Activated CD8-positive, alpha-beta memory T cell treated with anti-CD3 and anti-CD28 coated beads for 1 hour (primary cell): ENCODE measurements at places on chromosomes 13 and 19.

DNA sequence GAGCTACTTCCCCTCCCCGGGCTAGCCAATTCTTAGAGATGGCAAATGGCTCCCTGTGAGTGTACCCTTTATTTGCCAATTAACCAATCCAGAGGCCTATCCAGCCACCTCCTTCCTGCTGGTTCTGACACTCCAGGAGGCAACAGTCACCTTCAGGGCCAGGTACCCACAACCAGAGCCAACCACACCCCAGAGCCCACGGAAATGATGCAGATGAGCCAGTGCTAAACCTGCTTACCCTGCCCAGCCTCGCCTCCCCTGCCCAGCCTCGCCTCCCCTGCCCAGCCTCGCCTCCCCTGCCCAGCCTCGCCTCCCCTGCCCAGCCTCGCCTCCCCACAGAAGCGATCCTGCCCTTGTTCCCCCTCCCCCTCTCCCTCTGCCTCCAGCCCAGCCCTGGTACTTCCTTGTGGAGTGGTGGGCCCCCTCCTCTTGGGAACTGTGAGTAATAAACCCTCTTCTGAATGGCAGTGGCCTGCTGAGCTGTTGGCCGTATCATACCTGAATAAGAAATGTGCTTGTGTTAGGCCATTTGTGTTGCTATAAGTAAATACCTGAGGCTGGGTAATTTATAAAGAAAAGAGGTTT is 173.8 kb upstream of the RNF113B start:
- no peak for DNase-seq

- DNase-seq: no peak
Observed at GRCh38 chr13:99265162-99265800, 7.1 kb upstream of the GPR18 start.

DNA sequence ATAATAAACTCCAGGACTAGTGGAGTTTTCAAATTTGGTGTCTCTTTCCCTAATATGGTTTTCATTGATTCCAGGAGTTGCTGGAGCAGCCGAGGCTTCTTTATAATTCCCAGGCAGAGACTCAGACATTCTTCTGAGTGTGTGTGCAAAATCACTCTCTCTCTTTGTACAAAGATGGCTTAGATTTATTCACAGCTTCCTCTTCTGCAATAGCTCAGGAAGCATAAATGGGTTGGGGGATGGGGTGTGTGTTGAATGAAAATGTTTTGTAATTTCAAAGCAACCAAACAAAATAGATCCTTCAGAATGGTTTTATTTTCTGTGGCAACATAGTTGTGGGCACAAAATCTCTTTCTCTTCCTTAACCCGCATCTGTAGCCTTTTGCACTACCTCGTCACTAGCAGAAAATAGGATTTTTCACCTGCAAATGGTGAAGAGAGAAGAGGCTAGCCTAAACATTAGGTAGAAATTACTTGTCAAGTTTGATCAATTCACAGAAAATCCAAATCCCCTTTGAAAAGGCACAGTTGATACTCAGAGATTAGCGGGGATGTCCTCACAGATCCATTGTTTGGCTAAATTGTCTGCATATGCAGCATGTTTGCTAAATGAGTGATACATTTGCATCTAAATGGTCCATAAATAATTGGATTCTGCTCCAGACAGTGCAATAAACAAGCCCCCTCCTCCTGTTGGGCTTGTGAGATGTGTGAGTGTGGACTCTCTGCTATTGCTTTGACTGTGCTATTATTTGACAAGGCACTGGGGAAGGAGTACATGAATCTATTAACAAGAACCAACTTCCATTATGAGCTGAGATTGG is 66.7 kb downstream of the CBY2 start:
- DNase-seq: no peak

DNA sequence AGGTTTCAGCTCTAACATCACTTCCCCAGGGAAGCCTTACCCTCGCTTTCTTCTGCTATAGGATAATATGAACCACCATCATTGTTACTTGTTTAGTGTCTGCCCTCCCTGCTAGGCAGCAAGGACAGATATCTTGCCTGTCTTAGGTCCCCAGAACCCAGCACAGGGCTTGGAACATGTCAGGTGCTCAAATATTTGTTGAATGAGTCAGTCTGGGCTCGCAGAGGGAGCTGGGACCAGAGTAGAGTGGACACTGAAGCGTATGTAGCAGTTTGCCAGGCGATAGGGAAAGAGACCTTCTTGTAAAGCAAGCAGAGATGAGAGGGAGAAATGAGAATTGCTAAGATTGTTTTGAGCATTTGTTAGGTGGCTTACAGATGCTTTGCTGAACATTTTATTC is 11.7 kb downstream of the BCKDHA start:
- DNase-seq: no peak

DNA sequence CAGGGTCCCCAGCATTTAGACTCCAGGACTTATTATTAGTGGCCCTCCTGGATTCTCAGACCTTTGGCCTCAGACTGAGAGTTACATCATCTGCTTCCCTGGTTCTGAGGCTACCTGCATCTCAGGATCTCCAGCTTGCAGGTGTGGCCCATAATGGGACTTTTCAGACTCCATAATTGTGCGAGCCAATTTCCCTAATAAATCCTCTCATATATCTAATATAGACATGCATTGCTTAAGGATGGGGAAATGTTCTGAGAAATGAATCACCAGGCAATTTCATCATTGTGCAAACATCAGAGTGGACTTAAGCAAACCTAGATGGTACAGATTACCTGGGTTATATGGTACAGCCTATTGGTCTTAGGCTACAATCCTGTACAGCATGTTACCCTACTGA is 116.5 kb upstream of the FBXL3 start:
- DNase-seq: no peak

DNA sequence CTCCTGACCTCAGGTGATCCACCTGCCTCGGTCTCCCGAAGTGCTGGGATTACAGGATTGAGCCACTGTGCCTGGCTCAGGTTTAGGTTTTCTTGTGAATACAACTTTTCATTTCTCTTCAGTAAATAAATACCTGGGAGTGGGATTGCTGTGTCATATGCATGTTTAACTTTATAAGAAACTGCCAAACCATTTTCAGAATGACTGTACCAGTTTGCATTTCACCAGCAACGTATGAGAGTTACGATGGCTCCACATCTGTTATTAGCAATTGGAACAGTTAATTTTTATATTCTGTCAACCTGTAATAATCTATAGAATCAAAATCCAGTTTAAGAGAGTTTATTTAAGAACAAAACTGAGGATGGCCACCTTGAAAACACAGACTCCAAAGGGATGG is 52.2 kb downstream of the TEX26 start:
- DNase-seq: no peak

DNA sequence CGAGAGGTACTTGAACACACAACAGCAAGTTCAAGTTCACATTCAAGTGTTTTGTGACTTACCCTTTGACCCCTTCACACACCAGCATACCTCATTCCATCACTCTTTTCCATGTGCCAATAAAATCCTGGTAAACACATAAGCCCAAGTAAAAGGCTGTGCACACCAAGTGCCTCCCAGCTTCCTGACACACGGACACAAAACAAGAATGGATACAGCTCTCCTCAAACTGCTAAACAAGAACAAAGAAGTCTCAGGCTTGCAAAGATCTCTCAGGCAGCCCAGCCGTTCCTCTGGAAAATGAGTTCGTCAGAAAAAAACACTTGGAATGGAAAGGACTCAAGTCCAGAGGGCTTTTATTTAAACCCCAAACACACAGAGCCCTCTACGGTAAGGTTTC is 83.7 kb downstream of the NUFIP1 start:
- DNase-seq: no peak

DNA sequence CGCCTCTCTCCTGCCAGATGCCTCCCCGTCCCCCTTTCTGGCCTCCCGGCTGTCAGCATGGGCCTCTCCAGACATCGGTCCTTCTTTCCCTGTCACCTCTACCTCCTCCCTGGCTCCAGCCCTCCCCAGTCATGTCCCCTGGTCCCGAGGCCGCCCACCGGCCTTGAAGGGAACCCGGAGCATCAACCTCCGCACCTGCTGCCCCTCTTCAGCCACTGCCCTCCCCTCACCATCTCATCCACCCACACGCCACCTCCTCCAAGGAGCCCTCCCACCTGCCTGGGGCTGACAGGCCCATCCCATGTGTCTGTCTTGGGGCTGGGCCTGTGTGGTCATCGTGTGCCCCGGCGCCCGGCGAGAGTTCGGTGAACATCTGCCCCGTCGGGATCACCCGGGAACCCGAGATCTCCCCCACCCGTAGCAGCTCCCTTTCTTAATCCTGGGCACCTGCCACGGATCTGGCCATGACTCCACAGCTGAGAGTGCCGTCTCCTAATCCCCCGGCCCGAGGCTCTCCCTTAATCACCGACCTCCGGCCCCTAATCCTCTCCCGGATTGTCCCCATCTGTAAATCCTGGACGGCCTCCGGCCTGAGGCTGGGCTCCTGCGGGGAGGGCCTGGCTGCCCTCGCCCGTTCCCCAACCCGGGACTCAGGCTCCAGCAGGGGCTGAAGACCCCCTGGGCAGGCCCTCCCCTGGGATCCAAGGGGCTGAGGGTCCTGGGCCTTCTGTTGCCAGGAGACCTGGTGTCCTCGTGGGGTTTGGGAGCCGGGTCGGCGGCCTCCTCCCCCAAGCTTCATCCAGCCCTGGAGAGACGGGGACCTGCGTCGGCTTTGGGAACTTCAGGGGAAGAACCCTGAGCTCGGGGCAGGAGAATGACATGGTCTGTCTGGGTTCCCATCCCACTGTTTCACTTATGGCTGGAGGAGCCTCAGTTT is 5.9 kb downstream of the HCN2 start:
- no peak for DNase-seq

DNA sequence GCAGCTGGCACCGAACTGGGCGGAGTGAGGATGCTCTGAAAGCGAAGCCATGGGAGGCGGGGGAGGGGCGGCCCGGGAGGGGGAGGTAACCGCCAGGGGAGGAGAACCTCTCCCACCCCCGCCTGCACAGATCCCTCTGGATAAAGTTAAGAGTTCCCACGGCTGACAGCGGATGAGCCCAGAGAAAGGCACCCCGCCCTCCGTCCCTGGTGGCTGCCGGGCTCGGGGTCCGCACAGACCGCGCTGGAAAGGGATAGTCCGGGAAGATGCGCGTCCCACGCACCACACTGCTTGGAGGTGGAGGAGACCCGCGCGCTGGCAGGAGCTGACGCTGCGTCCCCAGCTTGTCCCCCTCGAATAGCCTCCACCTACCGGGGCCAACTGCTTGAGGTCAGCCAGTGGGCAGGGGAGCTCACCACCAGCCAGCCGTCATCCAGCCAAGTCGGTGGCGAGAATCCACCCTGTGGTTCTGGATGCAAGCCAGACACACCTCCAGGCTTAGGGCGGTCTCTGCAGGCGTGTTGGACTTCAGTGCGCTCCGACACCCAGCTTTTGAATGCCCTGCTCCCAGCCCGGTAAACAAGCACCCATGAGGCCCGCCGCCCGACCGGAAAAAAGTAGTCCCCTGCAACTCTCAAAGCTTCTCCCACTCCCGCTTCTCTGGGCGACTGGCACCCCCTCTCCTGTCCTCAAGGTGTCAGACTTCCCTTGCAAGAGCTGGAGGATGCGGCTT is at the start of gene TRPC4:
Gene TRPC4, minus strand, starts transcription at position 17 of the 733 bp plus-strand sequence. CDS start 86,439 bp downstream, outside the sequence.
- DNase-seq: no peak

DNA sequence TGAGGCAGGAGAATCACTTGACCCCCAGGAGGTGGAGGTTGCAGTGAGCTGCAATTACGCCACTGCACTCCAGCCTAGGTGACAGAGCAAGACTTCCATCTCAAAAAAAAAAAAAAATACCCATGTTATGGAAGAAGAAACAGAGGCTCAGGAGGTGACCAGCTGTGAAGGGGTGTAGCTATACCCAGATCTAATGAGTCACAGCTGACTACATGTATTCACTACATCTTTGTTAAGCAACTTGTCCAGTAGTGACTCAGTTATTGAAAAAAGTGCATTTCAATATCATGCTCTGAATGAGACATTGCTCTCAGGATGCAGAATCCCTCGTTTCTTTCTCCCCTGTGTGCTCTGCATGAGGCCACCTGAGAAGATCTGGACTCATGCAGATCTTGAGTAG is 16.1 kb upstream of the SPART start:
- no peak for DNase-seq

DNA sequence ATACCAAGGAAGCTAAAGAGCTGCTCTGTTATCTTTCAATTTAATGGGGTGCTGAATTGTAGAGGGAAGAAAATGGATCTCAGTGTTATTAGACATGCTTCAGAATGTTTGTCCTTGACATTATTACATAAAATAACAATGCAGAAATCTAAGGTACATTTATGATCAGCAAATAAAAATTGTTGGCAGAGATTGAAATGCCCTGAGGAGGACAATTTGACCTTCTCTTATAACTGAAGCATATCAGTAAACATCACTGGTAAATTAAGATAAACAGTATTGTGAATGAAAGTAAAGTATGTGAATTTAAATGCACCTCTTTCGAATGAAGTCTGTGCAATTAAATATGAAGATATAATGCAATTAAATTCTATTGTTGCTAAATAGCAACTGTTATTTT is 1362.1 kb upstream of the ATXN8OS start:
- no peak for DNase-seq

DNA sequence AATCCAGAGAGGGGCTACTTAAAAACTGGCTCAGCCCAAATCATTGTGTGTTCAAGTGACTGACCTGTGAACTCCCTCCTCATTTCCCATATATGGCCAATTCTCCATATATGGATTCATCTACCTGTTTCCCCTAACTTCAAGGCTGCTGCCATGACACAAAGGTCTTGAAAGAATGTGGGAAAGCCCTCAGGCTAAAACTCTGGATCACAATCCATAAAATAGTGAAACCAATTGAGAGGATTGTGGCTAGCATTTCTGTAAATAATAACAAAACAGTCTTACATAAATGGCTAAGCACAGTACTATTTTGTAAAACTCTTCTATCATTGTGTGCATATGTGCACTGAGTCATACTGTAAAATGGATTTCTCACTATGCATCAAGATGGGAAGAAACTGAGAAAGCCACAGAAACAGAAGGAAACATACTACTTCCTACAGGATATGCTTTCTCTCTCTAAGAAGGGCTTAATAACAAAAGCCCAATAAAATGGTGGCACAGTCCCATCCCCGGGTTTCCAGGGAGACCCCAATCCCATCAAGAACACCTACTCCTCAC is 80.5 kb downstream of the FOXO1 start:
- DNase-seq: no peak

DNA sequence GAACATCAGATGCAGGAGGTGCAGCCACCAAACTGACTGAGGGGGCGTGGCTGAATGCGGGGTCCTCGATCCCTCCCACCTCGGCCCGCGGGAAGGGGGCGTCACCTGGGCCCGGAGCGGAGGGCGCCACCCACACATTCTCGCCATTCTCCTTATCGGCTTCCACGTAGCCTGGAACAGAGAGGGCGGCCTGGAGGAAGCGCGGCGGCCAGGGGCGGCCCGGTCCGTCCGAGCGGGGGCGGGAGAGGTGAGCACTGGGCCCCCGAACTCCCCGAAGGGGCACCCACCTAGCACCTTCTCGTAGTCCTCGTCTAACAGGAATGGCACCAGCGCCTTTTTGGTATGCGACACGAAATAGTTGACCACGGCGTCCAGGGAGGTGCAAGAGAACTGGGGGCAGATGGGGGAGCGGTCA is 11.8 kb downstream of the STAP2 start:
- no peak for DNase-seq
